Hematopoietic multipotent progenitor cell treated with erythropoietin and hydrocortisone succinate and interleukin-3 and kit ligand, for 8 days (in vitro differentiated cells): ENCODE measurements at places on chromosomes 13 and 19.
A peak's percentile ranks its signal among the peaks of the same experiment; 100 is the strongest.

- no peak for DNase-seq
Observed at GRCh38 chr19:38660724-38661123, 13.3 kb downstream of the ACTN4 start.

DNA sequence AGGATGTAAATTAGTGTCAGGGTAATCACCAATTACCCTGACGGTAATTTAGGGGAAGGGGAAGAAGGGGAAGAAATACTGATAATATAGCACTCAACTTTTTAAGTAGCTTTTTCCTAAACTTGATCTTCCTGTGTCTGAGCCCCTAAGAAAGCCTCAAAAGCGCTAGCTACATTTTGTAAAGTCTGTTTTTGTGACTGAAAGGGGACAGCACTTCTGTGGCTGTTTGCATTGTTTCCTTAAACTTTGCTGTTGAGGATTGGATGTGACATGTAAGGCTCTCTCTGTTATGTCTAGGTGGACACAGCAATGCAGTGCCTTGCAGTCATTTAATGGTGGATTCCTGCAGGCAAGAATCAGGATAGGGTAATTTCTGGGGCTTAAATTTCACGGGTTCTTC is 42.8 kb downstream of the SPATA13 start:
- DNase-seq, result no peak

DNA sequence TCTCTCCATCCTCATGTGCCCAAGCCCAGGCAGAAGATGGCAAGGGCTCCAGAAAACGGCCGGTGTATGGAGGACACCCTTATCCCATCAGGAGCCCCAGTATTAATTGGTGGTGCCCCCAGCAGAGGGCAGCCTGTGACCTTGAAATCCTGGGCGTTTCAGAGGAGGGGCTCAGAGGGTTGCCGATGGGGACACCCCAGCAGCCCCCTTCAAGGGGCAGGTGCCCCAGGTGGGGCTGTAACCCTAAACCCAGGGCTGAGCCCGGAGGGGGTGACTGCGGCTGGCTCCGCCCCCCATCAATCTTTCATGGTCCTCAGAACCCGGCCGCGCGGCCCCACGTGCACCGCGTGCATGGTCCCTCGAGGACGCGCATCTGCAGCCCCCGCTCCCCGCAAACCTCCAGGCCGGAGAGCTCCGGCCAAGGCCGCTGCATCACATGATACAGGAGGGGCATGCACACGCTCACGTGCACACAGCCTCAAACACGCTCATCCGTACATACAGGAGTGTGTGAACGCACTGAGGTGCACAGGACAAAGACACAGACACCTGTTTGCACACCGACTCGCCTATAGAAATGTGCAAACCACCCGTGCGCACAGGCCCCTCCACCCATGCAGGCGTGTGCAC is 949 bp downstream of the RAB3A start:
- peak; percentile 39 for DNase-seq

DNA sequence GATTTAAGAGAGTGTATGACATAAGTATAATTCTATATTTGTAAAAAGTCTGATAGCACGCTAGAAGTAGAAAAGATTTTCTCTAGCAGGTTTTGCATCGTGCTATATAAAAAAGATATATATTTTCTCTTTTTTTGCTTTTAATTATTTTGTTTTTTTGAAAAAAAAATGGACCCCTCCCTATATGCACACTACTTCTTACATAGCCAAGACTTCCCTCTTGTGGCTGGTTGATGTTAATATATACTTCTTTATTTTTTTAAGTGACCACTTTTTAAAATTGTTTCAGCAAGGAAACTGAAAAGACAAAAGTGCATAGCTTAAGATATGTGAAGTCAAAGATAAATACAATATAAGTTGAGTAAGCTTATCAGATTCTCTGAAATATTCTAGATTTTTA is 1202.8 kb downstream of the DIAPH3 start:
- peak; percentile 1 for DNase-seq

GRCh38 chr13:26961890-26962615 is 201.5 kb upstream of the GPR12 start:
- no peak for DNase-seq

- DNase-seq, result no peak
Observed at GRCh38 chr13:34416971-34417380, 525.1 kb upstream of the NBEA start.

GRCh38 chr13:79404361-79404760 is 1.7 kb downstream of the RBM26 start:
- DNase-seq, result no peak

GRCh38 chr19:32129141-32129540 is 216.3 kb upstream of the ZNF507 start:
- no peak for DNase-seq

GRCh38 chr13:21371011-21371410 is 88.1 kb downstream of the ZDHHC20 start:
- no peak for DNase-seq

DNA sequence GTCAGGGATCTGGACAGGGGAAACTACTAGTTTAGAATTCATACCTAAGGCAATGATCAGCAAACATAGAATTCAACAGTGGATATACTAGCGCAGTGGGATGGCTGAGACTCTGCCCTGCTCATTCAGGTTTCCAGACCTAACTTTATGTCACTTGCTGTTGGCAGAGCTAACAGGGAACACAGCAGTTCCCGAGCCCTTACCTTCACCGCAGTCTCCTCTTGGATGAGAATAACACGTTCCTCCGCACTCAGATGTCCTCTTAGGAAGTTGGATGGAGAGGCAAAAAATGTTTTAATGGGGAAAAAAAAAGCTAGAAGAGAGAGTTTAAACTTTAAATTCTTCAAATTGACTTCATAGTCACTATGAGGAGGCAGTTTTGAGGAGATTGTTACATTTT is 159.7 kb upstream of the FREM2 start:
- no peak for DNase-seq

- no peak for DNase-seq
Observed at GRCh38 chr19:13830114-13830740, 35.0 kb downstream of the ZSWIM4 start.

- DNase-seq, result peak; percentile 4
Observed at GRCh38 chr13:32790731-32791130, 204.5 kb downstream of the PDS5B start.

GRCh38 chr13:106433066-106433465 is 102.4 kb downstream of the EFNB2 start:
- no peak for DNase-seq

DNA sequence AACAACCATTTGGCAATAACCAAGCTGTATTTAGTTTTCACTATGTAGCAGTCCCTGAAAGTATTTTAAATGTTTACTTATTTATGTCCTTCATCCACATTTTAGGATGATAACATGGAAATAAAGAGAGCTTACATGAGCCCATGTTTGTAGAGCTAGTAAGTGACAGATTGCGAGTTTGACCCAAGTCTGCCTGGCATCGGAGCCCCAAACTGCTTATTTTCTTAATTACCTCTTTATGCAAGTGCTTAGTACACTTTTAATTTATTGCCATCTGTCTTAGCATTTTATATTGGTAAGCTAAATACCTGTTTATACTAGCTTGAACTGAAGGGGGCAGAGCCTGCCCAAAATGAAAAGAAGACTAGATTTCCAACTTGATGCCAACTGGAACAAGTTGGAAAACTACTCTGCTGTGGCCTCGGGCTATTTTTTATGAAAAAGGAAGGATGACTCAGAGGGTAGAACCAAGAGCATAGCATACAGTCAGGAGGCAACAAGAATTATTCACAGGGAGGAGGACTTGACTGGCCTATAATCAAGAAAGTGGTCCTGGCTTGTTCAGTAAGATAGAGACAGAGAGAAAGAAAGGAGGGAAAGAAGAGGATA is 150.2 kb downstream of the NDFIP2 start:
- no peak for DNase-seq

DNA sequence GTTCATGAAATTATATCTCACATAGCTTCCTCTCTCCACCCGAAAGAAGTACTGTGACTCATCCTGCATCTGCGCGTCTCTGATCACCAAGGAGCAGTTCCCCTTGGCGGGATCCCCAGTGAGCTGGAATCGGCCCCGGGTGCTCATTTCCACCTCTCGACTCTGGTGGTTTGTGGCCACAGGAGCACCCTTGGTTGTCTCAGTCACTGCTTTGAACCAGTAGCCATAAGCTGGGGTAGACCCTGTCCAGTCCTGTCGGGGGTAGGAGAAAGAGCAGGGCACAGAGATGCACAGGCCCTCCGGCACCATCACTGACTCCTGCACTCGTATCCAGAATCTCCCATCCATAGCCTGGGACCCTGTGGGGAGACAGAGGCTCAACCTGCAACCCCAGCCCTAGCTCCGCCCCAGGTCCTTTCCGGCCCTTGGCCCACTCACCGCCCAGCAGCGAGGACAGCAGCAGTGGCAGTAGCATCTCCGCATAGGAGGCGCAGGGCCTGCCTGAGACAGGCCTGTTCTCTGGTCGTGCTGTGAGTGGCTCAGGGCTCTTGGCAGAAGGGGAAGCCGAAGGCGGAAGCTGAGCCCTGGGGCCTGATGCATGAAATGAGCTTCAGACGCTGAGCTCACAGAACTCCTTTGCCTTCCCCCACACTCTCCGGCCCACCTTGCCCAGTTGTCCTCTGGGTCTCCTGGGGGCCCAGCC is at the start of gene SIGLEC10:
Gene SIGLEC10, minus strand, starts transcription at position 536 of the 703 bp plus-strand sequence. Its CDS starts 61 bp downstream, at position 475.
- DNase-seq, result peak; percentile 38

- no peak for DNase-seq
Observed at GRCh38 chr19:11238041-11238440, 1.4 kb upstream of the ANGPTL8 start.

GRCh38 chr13:111623208-111623607 is 302.8 kb downstream of the TEX29 start:
- DNase-seq, result no peak

- peak; percentile 65 for DNase-seq
Observed at GRCh38 chr19:14059652-14060155, 2.2 kb downstream of the PALM3 start.

- no peak for DNase-seq
Observed at GRCh38 chr19:11111771-11112144, 22.5 kb downstream of the LDLR start.

GRCh38 chr13:110047496-110047895 is 259.5 kb downstream of the COL4A1 start:
- no peak for DNase-seq

GRCh38 chr13:58302349-58302748 is 670.8 kb downstream of the PCDH17 start:
- DNase-seq, result no peak

- no peak for DNase-seq
Observed at GRCh38 chr13:42592915-42593900, 19.3 kb downstream of the TNFSF11 start.

DNA sequence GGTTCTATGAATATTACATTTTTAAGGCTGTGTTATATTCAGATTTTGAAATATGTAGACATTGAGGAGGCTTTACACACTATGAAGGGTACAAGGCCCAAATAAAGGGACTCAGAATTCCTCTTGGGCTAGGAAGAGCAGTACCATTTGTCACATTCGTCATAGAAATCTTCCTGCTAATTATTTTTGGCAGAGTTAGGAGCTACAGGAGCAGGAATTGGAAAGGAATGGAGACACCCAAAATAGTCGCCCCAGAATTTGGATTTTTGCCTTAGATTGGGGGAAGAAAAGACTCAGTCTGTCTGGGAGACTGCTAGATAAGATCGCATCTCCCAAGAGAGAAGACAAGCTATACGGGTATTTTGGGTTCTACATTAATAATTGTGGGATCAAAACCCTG is 176.4 kb upstream of the DACH1 start:
- DNase-seq, result no peak

DNA sequence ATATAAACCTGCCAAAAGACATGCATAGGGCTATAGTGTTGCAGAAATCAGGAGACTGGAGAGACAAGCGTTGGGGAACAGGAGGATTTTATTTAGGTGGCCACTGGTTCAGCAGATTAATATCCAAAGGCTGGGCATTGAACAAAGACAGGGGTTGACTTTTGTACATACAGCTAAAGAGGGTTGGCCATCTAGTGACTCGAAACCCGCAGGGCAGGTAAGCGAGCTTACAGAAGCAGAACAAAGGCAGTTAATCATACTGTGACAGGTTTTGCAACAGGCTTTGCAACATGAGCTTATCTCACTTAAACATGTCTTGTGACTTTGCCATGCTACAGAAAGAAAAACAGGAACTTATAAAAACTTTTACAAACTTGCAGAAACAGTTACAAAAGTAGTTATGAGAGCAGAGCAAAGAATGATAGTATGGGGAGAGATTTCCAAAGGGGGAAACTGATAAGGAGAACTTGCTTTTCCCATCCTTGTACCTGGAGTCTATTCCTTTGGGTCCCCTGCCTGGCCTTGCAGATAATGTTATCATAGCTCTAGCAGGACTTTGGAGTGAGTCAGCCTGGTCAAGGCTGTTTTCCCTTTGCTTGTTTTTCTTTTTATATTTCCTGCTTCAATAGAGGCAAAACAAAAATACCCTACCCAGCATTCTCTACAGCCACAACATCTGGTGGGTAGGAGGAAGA is 234.2 kb downstream of the PCDH17 start:
- peak; percentile 71 for DNase-seq

DNA sequence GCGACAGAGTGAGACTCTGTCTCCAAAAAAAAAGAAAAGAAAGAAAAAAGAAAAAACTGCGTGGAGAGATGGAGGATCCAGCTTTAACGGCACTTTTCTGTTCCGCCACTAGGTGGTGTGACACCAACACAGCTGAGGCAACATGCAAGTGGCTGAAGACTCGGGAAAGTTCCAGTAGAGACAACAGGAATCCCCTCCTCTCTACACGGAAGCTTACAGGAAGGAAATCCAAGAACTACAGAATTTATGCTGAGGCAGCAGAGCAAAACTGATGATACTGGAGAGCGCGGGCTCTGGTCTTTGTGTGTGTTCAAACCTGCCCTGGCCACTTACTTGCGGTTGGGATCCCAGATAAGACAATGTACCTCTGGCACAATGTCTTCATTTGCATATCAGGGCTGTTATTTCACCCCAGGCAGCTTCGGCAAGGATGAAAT is 9.9 kb downstream of the RANBP3 start:
- DNase-seq, result peak; percentile 80

DNA sequence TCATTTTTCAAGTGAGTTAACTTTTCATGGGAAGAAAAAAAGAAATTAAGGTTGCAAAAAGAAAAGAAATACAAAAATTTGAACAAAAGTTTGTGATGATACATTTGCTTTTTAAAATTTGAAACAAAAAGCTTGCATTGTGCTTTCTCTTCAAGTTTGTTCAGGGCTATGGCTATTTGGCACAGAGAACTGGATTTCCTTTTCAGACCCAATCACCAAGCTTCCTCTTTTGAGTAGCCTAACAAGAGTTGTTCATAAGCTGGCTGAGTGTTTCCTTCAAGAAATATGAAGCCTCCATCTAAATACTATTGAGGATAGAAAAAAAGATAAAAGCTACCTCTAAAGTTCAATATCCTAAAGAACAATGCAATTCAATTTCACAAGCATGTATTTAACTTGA is 787.8 kb downstream of the LIG4 start:
- DNase-seq, result no peak

DNA sequence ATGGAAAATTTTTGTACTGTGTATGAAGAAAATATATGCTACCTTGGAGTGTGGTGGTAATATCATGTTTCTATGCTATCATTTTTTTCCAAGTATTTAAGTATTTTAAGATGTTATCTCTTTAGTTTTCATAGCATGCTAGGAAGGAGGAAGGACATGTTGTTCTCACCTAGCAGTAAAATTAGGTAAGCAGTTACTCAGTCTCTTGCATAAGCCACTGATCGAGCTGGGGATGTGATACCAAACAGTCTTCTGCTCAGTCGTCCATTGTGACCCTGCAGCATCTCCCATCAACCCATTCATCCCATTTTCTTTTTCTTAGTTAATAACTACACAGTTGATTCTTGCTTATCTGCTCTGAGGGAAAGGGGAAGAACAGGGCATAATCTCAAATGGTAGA is 130.6 kb downstream of the KLF5 start:
- DNase-seq, result no peak

- DNase-seq, result peak; percentile 98
Observed at GRCh38 chr19:38543807-38544568, 73.8 kb downstream of the MAP4K1 start.
